ENCODE measurements at places on chromosomes 12 and 14. TPM values are rescaled to one million over a fixed set of nuclear protein-coding genes. Genes with fewer than 3 reads are reported as not detected.

The LRRC23 gene
- 21.7 TPM for total RNA-seq

The CD9 gene
- total RNA-seq, result 232 TPM

The SLC6A12 gene
- 0.51 TPM for total RNA-seq

The PTPRB gene
- total RNA-seq, result 1.6 TPM

The PTHLH gene
- total RNA-seq, result 19.0 TPM

The CLEC7A gene
- total RNA-seq, result not detected

The CLEC1B gene
- not detected for total RNA-seq

The AMDHD1 gene
- 2.2 TPM for total RNA-seq

The CDK17 gene
- total RNA-seq, result 15.2 TPM

The PSMA6 gene
- 290 TPM for total RNA-seq

The WNT1 gene
- total RNA-seq, result not detected

The KRT79 gene
- not detected for total RNA-seq

The KCNH3 gene
- total RNA-seq, result 1.5 TPM

The P3H3 gene
- total RNA-seq, result 23.1 TPM

The SLC35E3 gene
- 13.9 TPM for total RNA-seq

The EML1 gene
- 45.4 TPM for total RNA-seq

The CMTM5 gene
- not detected for total RNA-seq

The GTF2A1 gene
- 13.3 TPM for total RNA-seq

The GPR84 gene
- total RNA-seq, result not detected

The MANSC1 gene
- total RNA-seq, result 4.3 TPM

The RPL10L gene
- not detected for total RNA-seq

The SHMT2 gene
- 126 TPM for total RNA-seq

The TC2N gene
- total RNA-seq, result 0.54 TPM

The ZBTB1 gene
- total RNA-seq, result 22.7 TPM

The RIMBP2 gene
- not detected for total RNA-seq

The PRB2 gene
- not detected for total RNA-seq

The CIROP gene
- total RNA-seq, result not detected

The SIRT4 gene
- total RNA-seq, result 1.6 TPM

The SERPINA10 gene
- total RNA-seq, result not detected

The AHNAK2 gene
- total RNA-seq, result 200 TPM

The CEBPE gene
- total RNA-seq, result not detected

The SNRPF gene
- total RNA-seq, result 116 TPM

The SPTB gene
- total RNA-seq, result 0.91 TPM

The KCNMB4 gene
- 0.20 TPM for total RNA-seq

The CD163L1 gene
- 0.20 TPM for total RNA-seq

Data from A549 treated with ZK216348 at 1 μM for 4 hours (cell line).